CD8-positive, alpha-beta memory T cell (primary cell): ENCODE measurements at places on chromosomes 1 and 21. TPM values are rescaled to one million over a fixed set of nuclear protein-coding genes. Genes with fewer than 3 reads are reported as not detected.

DNA sequence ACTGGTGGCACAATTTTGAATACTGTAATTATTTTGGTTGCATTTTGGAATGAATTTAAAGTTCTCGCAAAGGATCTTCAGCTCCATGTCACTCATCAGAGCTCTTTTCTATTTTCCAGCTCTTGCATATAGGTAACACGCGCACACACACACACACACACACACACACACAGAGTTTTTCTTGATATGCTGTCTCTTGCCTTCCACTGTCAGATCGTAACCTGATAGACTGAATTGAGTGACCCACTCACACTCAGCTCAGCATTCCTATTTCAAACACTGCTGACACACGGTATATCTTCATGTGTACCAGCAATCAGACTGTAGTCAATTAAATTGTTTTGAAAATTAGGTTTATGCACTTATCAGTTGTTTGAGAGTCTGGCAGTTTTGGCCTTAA is 214.1 kb downstream of the PBX1 start:
- no peak for DNase-seq

DNA sequence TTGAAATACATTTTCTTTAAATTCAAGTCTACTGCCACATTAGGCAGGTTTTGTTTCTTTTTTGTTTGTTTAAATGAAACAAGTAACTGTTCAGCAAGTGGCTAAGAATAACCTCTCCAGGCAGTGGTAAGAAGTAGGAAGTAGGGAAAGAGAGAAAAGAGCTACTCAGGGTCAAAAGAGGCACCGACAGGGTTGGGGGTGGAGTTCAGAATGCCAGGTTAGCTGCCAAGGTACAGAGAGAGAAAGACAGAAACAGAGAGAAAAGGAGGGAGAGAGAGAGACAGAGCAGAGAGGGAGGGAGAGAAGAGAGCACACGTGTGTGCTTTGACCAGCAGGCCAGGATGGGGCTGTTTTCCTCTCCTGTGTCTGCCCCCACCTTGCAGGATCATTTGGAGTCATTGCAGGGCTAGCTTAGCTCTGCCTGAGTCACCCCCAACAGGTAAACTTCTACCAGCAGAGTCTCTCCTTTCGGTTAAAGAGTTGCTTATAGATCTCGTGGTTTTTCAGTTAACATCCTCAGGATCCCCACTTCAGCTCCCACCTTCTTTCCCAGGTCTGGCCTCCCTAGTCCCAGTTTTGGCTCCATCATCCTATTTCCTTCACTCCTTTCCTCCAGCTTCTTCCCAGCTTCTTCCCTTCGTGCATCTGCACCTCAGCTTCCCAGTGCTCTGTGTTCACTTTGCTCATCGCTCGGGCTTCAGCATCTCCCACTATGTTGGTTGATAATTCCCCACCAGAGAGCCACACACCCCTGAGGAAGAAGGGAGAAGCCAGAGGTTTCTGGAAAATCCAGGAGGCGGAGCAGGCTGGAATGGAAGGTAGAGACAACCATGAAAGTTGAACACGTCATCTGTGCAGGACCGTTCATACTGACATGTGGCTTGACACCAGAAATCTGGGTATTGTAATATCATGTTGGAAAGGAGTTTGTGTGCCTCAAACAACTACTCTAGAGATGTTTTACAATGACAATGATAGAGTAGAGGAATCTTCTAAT is 21.8 kb upstream of the RAB4A start:
- no peak for DNase-seq

DNA sequence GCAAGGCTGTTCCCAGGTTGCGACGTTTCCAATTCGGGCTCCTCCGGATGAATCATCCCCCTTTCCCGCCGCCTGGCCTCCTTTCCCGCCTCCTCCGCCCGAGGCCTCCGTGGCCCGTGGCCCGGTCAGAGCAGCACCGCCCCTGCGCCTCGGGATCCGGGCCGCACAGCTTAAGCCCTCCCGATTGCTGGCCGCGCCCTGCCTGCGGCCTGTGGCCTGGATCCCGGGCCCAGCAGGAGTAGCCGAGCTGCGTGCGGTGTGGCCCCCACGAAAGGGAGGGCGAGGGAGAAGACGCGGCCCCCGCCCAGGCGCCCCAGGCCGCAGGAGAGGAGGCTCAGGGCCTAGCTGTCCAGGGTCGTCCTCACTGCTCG is 1.0 kb downstream of the TMEM200B start:
- no peak for DNase-seq

PODN gene
- 0.53 TPM for polyA plus RNA-seq

S100A4 gene
- polyA plus RNA-seq, result 2,575 TPM

DNA sequence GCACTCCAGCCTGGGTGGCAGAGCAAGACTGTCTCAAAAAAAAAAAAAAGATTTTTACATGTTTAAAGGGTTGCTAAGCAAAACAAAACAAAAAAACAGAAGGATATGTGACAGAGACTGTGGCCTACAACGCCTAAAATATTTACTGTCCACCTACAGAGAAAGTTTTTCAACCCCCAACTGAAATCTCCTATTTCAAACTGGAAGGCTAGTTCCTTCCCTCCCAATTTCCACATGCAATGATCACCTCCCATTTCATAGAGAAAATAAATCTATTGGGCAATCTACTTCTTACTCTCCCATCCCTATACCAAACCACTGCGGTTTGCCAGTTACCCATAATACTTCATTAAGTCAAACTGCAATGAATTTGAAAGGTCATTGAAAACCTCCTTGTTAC is 74.2 kb downstream of the ST3GAL3 start:
- no peak for DNase-seq

CRYAA gene
- not detected for polyA plus RNA-seq

GRCh38 chr1:207902566-207902965 is 8.4 kb downstream of the CD34 start:
- DNase-seq, result no peak

DNA sequence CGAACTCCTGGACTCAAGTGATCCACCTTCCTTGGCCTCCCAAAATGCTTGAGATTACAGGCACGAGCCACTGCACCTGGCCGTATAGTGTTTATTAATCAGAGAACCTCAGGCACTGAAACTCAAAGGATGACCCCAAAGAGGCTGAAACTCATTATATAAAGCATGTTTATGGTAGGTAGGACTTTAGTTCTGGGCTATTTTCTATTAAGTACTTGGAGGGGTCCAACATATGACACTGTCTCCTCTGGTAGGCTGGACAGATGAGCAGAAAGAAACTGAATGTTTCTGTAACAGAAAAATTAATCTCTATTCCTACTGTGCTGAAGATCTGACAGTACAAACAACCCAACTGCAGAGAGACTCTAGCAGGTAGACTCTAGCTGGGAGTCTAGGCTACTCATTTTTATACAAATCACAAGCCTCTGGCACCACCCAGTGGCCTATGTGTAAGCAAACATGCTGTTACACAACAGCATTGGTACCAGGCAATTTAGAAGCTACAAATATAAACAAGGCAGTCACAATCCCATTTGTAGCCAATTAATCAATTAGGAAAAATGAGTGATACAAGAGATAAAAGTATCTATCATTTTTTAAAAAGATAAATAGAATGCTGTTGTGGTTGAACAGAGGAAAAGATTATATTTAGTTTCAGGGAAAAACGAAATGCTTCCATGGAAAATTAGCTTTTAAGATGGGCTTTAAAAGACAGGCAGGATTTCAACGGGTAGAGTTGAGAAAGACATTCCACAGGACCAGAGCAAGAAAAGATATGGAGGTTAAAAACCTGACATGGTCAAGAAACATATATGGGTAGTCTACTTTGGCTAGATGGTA is 10.4 kb downstream of the DCAF8 start:
- peak; percentile 43 for DNase-seq

- no peak for DNase-seq
Observed at GRCh38 chr21:20301395-20301794, 696.8 kb upstream of the NCAM2 start.

DNA sequence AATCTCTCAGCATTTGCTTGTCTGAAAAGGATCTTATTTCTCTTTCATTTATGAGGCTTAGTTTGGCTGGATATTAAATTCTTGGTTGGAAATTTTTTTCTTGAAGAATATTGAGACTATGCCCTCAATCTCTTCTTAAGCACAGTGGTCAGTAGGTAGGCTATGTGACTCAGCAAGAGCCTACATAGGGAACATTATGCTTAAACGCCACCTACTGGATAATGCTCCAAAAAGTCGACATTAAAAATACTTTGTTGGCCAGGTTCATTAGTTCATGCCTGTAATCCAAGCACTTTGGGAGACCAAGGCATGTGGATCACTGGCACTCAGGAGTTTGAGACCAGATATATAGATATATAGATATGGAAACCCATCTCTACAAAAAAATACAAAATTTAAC is 678.0 kb upstream of the USP24 start:
- DNase-seq, result no peak

- no peak for DNase-seq
Observed at GRCh38 chr1:57615956-57616355, 192.1 kb upstream of the DAB1 start.

CFH gene
- polyA plus RNA-seq, result 11.2 TPM

- no peak for DNase-seq
Observed at GRCh38 chr1:203091761-203092330, 6.0 kb upstream of the MYOG start.

DNA sequence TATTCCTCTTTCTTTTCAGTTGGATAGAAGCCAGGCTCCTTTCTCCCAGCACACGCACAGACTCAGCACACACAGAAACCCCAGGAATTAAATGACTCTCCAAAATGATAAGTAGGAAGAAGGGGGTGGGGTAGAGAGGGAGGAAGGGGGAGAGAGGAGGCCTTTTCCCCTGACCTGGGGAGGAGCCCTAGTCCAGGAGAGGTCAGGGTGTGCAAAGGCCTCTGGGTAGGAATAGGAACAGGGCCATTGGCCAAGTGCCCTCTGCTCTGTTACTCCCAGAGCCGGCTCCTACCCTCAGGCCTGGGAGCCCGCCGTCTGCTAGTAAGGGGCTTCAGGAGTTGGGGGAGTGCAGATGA is 35.6 kb upstream of the PUM1 start:
- DNase-seq, result no peak

- no peak for DNase-seq
Observed at GRCh38 chr1:164624400-164624799, 65.4 kb downstream of the PBX1 start.

DNA sequence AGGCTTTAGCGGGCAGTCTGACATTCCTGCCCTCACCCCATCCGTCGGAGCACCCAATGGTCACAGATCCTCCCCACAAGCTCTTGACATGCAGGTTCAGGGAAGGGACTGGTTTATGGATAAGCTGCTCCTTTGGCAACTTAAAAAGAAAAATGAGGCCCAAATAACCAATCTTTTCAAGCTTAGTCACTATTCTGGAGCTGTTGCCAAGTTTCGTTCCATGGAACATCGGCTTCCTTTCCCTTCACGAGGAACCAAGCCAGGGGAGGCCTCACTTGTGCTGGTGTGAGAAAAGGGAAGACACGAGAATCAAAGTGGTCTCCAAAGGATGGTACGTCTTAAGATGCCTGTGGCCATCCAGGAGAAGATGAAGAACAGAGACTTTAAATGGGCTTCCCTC is 46.1 kb upstream of the LPAR3 start:
- no peak for DNase-seq

GRCh38 chr1:218633238-218633988 is 288.3 kb downstream of the TGFB2 start:
- DNase-seq, result no peak

DNA sequence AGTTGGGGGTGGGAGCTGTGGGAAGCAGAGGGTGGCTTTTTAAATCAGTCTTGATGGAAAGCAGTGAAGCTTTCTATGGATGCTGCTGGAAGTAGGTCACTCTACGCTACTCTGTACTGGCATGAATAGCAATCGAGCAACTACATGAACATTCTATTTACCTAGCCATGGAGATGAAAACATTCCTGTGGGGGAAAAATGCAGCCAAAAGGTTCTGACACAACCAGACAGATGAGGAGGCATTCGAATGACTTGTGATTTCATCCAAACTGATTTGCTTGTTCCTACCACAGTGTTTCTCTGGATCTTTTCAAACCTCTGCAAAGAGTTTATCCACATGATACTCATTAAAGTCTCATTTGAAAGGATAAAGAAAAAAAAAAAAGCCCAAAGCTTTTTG is 95.0 kb downstream of the ASTN1 start:
- DNase-seq, result no peak

LMX1A gene
- not detected for polyA plus RNA-seq

- no peak for DNase-seq
Observed at GRCh38 chr1:203244776-203245175, 15.3 kb upstream of the CHIT1 start.

GRCh38 chr1:169060043-169060722 is 46.3 kb upstream of the ATP1B1 start:
- DNase-seq, result no peak

PRR9 gene
- polyA plus RNA-seq, result not detected

DNA sequence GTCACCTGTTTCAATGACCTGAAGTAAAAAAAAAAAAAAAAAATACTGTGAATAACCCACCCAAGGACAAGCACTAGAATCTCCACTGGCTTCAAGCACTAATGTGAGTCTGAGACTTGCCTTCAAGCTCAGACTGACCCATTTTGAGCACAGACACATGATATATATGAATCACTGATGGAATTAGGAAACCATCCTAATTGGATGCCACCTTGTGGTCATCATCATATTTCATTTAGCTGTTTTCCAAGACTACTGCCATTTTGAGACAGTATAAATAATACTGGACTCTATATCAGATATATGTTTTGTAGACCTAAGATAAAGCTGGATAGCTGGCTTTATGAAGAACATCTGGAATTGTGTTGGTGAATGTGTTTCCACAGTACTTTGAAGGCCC is 1232.0 kb downstream of the KCNT2 start:
- DNase-seq, result no peak

DNA sequence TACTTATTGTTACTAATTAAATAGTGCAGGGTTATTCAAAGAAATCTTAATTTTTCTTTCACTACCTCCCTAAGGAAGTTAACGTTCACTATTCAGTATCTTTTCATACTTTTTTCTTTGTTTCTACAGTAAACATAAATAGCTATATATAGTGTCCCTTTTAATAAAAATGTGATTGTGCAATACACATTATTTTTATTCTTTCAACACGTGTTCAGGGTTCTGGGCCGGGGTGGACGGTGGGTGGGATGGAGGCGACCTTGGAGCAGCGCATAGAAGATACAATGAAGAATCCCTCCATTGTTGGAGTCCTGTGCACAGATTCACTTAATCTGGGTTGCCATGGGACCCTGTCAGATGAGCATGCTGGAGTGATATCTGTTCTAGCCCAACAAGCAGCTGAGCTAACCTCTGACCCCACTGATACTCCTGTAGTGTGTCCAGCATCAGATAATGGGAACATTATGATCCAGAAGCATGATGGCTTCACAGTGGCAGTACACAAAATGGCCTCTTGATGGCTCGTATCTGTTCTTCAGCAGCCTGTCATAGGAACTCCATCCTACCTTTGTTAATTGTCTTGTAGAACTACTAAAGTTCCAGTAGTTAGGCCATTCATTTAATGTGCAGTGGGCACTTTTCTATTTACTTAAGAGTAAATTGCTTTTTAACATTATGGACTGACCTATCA is 155.9 kb upstream of the L1TD1 start:
- DNase-seq, result no peak

PRPF38B gene
- polyA plus RNA-seq, result 32.3 TPM

- peak; percentile 75 for DNase-seq
Observed at GRCh38 chr1:202160377-202160940, at the start of gene PTPN7. PTPN7 (minus strand) TSS chr1:202160602; CDS start chr1:202159402, 1,200 bp downstream.

- no peak for DNase-seq
Observed at GRCh38 chr1:20742671-20743070, 10.2 kb upstream of the SH2D5 start.

- DNase-seq, result no peak
Observed at GRCh38 chr21:37758982-37759381, 157.3 kb downstream of the KCNJ6 start.

LAMC1 gene
- not detected for polyA plus RNA-seq

GRCh38 chr1:160200786-160201185 is 4.4 kb upstream of the PEA15 start:
- no peak for DNase-seq
